ENCODE measurements at places on chromosomes 7 and 10. TPM values are rescaled to one million over a fixed set of nuclear protein-coding genes. Genes with fewer than 3 reads are reported as not detected.

The NANOS1 gene
- total RNA-seq = 0.04 TPM

The FAM25G gene
- total RNA-seq = not detected

The TDRD1 gene
- 0.25 TPM for total RNA-seq

The KCTD7 gene
- total RNA-seq = 7.8 TPM

The CCDC146 gene
- total RNA-seq = 1.7 TPM

The GRID2IP gene
- 0.11 TPM for total RNA-seq

The CISD1 gene
- total RNA-seq = 49.2 TPM

The BEND7 gene
- not detected for total RNA-seq

The GPNMB gene
- 0.42 TPM for total RNA-seq

The PPP1R3A gene
- total RNA-seq = not detected

The TUBAL3 gene
- not detected for total RNA-seq

The ATOH7 gene
- not detected for total RNA-seq

The COX15 gene
- total RNA-seq = 28.1 TPM

The UBE2D1 gene
- total RNA-seq = 15.3 TPM

All from activated CD4-positive, alpha-beta T cell treated with anti-CD3 and anti-CD28 coated beads for 36 hours (primary cell).